ENCODE measurements at places on chromosomes 7 and 10. TPM values are rescaled to one million over a fixed set of nuclear protein-coding genes. Genes with fewer than 3 reads are reported as not detected.

The MACC1 gene
- total RNA-seq = 1.1 TPM

The CPA2 gene
- not detected for total RNA-seq

The SDK1 gene
- total RNA-seq = 0.19 TPM

The MYH16 gene
- not detected for total RNA-seq

The ARMC3 gene
- not detected for total RNA-seq

The GIMAP7 gene
- total RNA-seq = 0.19 TPM

The MRPS17 gene
- total RNA-seq = 11.8 TPM

The OPN1SW gene
- total RNA-seq = not detected

The SFXN3 gene
- 44.9 TPM for total RNA-seq

The CRTAC1 gene
- total RNA-seq = 0.28 TPM

The GSTO1 gene
- 337 TPM for total RNA-seq

The CDNF gene
- 1.2 TPM for total RNA-seq

The NKX1-2 gene
- not detected for total RNA-seq

The TMEM273 gene
- 0.58 TPM for total RNA-seq

The C10orf62 gene
- 0.19 TPM for total RNA-seq

The MMP21 gene
- total RNA-seq = not detected

The CUZD1 gene
- total RNA-seq = 0.28 TPM

The CLDN3 gene
- total RNA-seq = not detected

The NUDT13 gene
- 1.4 TPM for total RNA-seq
